ENCODE measurements at places on chromosomes 6 and 20. TPM values are rescaled to one million over a fixed set of nuclear protein-coding genes. Genes with fewer than 3 reads are reported as not detected.

GRCh38 chr6:170516783-170517616, 36.1 kb downstream of the PSMB1 start:
- no peak overlapping the region for H3K27ac ChIP-seq
- H3K36me3 ChIP-seq: no peaks in the 10 kb centered on the region
- no peak overlapping the region for H3K4me3 ChIP-seq

DNA sequence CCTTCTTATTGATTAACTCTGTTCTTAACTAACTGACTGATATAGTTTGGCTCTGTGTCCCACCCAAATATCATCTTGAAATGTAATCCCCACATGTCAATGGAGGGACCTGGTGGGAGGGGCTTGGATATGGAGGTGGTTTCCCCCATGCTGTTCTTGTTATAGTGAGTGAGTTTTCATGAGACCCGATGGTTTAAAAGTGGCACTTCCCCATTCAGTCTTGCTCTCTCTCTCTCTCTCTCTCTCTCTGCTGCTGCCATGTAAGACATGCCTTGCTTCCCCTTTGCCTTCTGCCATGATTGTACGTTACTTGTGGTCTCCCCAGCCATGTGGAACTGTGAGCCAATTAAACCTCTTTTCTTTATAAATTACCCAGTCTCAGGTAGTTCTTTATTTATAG, 81.8 kb upstream of the SPACA1 start:
- H3K36me3 ChIP-seq: no peaks in the 10 kb centered on the region
- peaks cover 7% of the 10 kb centered on the region for H3K27me3 ChIP-seq
- H3K4me1 ChIP-seq: no peaks in the 10 kb centered on the region
- no peak for DNase-seq
- no peak overlapping the region for H3K4me3 ChIP-seq

Gene LGSN
- not detected for total RNA-seq

Gene RIN2
- total RNA-seq: 43.5 TPM

DNA sequence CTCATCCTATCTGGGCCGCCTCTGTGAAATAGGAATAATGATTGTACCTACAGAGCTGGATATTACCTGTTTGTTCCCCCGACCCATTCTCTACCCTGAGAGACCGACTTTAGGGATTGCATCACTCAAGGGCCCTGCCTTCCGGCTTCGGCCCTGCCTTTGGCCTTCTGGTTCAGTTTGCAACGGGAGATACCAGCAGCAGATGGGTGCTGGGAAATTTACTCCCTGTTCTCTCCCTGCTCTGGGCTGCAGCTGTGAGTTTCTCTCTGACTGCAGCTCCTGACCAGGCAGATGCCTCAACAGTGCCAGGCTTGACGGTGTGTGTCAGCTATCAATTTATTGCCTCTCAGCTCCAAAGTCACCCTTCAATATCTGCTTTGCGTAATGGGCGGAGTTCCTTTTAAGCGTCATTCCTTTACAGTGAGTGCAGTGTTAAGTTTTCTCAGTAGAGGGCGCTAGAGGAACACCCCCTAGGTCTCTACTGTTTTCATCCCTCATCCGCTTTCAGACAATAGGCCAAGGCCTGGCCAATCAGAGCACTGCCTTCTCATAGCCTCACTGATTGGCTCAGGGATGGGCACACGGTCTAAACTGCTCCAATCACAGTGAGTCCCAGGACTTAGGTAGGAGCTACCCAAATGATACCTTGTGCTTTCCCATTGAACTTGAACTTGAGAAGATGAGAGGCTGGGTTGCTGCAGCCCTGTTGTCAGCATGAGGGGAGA, 30.0 kb downstream of the KCNG1 start:
- H3K4me1 ChIP-seq: no peaks in the 10 kb centered on the region
- no peak overlapping the region for H3K27ac ChIP-seq
- DNase-seq: no peak
- no peak overlapping the region for H3K4me3 ChIP-seq
- no peaks in the 10 kb centered on the region for H3K36me3 ChIP-seq
- peaks cover 11% of the 10 kb centered on the region for H3K27me3 ChIP-seq

Gene CLIC5
- 1.4 TPM for total RNA-seq

Gene NNAT
- not detected for total RNA-seq

Gene UBE2C
- 2.2 TPM for total RNA-seq

GRCh38 chr6:14699803-14700601, 545.9 kb upstream of the JARID2 start:
- H3K4me3 ChIP-seq: no peak overlapping the region
- H3K27me3 ChIP-seq: peaks cover 3% of the 10 kb centered on the region
- H3K4me1 ChIP-seq: no peaks in the 10 kb centered on the region
- no peaks in the 10 kb centered on the region for H3K36me3 ChIP-seq
- no peak for DNase-seq
- no peak overlapping the region for H3K27ac ChIP-seq

Gene RSPH4A
- total RNA-seq: 0.67 TPM

GRCh38 chr6:1255636-1256365, 56.1 kb upstream of the FOXQ1 start:
- DNase-seq: no peak
- no peak overlapping the region for H3K27ac ChIP-seq
- H3K4me3 ChIP-seq: no peak overlapping the region
- no peaks in the 10 kb centered on the region for H3K4me1 ChIP-seq
- no peaks in the 10 kb centered on the region for H3K27me3 ChIP-seq
